ENCODE measurements at places on chromosomes 3 and 15. TPM values are rescaled to one million over a fixed set of nuclear protein-coding genes. Genes with fewer than 3 reads are reported as not detected.

GRCh38 chr3:156586905-156587759, 32.2 kb upstream of the SSR3 start:
- no peak for DNase-seq

DNA sequence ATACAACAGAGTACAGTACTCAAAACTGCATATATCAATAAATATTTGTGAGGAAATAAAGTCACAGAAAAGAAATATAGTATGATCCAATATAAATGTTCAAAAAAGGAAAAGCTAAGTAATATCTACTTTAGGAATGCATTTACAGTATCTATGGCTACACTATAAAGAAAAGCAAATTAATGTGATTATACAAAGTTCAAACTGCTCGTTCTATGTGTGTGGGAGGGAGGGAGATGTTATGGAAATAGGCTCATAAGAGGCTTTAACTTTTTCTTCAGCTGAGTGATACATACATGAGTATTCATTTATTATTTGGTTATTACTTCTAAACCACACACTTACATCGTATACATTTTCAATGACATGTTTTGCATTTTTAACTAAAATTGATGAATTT, 377.7 kb upstream of the AGTR1 start:
- no peak for DNase-seq

- no peak for DNase-seq
Measured at GRCh38 chr15:65732698-65733097, 59.4 kb downstream of the DENND4A start.

DNA sequence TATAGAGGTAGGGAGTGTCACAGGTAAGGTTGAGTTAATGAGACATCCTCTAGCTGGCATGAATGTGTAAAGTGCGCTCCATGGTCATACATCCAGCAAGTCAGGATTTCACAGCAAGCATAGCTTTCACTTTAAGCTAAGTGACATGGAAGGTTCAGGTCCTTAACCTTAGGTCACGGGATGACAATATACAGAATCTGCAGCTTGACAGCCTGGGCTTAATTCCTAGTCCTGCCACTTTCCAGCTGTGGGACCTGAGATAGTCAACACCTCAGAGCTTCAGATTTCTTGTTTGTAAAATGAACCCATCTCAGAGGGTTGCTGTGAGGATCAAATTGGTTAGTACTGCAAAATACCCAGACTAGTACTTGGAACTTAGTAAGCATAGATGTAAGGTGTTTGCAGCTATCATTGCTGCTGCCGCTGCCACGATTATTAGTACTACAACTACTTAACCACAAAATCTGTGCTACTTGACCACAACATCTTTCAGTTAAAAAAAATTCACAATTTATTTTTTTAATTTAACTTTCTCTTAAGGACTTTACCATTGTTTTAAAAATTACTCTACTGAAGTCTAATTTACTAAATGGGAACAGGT, 890.1 kb upstream of the CFAP20DC start:
- DNase-seq: no peak

- DNase-seq: no peak
Measured at GRCh38 chr3:55723653-55724406, 236.7 kb upstream of the WNT5A start.

DNA sequence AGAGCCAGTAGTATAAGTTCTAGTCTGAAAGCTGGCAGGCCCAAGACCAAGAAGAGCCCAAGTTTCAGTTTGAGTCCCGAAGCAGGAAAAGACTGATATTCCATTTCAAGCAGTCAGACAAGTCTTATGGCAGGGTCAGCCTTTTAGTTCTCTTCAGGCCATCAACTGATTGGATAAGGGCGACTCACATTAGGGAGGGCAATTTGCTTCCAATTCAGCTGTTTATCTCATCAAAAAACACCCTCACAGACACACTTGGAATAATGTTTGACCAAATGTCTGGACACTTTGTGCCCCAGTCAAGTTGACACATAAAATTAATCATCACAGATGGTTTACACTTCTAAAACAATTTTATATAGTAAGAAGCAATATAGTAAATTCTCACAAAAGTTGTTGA, 69.7 kb downstream of the UBE2E2 start:
- no peak for DNase-seq

The GPR149 gene
- not detected for total RNA-seq

The PLA2G4F gene
- total RNA-seq: 27.7 TPM
